SJSA1 (cell line): ENCODE measurements at places on chromosomes 5 and 9. TPM values are rescaled to one million over a fixed set of nuclear protein-coding genes. Genes with fewer than 3 reads are reported as not detected.

- H3K36me3 ChIP-seq, result no peaks in the 10 kb centered on the region
- no peaks in the 10 kb centered on the region for H3K27me3 ChIP-seq
- H3K4me3 ChIP-seq, result no peak overlapping the region
- peaks cover 21% of the 10 kb centered on the region for H3K4me1 ChIP-seq
- no peak for DNase-seq
These were observed 489.1 kb downstream of the CSNK1G3 start for GRCh38 chr5:124001036-124001615.

GRCh38 chr5:63822614-63823013, 139.6 kb downstream of the HTR1A start:
- H3K36me3 ChIP-seq, result no peaks in the 10 kb centered on the region
- H3K27me3 ChIP-seq, result no peaks in the 10 kb centered on the region
- H3K4me1 ChIP-seq, result no peaks in the 10 kb centered on the region

SEMA5A gene
- total RNA-seq, result 9.1 and 15.9 TPM in 2 replicates

DNA sequence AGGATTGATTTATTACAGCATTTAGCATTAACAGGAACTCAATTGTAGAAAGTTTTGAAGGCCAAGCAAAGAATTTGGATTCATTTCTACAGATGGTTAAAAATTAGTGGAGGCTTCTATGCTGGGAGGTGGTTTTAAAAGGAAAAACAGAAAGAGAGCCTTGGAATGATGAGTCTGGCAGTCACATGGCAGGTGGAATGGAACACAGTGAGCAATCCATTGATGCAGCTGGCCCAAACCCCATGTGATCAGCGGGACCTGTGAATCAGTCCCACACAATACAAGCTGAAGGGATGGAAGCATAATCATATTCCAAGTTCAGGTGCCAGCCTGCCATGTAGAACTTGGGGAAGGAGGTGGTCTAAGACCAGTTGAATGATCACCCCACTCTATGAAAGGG, 147.9 kb downstream of the PIP5K1B start:
- no peak overlapping the region for H3K4me3 ChIP-seq
- H3K27me3 ChIP-seq, result 0 out of 2 replicates have a peak, but pooled peaks cover 6% of the 10 kb centered on the region
- H3K27ac ChIP-seq, result no peak overlapping the region
- DNase-seq, result no peak
- no peaks in the 10 kb centered on the region for H3K36me3 ChIP-seq

- no peak overlapping the region for H3K27ac ChIP-seq
- no peaks in the 10 kb centered on the region for H3K27me3 ChIP-seq
- H3K4me3 ChIP-seq, result no peak overlapping the region
- H3K36me3 ChIP-seq, result no peaks in the 10 kb centered on the region
- H3K4me1 ChIP-seq, result no peaks in the 10 kb centered on the region
- DNase-seq, result no peak
These were observed 249.6 kb downstream of the PDZD2 start for GRCh38 chr5:31888564-31888963.

- DNase-seq, result no peak
- H3K27me3 ChIP-seq, result no peaks in the 10 kb centered on the region
- no peak overlapping the region for H3K27ac ChIP-seq
These were observed 22.0 kb upstream of the ANKRD34B start for GRCh38 chr5:80592105-80592504.
